ENCODE measurements at places on chromosomes 2 and 18.

DNA sequence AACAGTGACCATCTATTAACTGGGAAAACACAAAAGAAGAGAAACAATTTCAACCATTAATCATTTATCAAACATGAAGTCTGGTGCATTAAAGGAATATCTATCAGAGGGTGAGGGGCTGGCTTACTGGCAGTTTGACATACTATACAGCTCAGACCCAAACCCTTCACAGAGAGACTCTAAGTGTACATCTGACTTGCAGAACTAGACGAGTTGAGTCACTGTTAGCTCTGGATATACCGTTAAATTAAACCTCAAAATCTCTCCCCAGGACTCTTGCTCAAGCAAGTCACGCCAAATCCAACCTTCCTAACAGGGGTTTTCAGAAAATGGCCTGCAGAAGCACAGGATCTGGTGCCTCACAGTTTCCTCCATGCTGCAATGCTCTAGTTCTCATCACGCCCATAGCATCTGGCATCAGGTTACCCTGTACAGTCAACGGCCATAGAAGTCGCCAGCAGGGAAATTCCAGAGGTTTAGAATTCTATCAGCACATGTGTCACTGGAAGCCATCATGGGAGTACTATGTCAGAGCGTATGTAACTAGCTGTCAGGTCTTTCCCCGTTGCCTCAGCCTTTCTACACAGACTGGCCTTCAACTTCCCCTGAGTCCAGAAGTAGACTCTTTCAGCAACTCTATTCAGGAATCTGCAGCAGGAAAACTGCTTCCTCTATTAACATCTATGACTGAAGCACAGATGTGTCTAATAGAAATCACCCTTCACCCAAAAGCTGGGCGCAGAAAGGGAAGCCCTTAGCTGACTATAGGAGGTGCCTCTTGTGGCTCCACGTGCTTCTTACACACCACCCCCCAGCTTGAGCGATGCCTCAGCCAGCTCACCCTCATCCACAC is 9.3 kb downstream of the TGOLN2 start:
- no peak for DNase-seq

GRCh38 chr2:28276076-28276618 is 116.5 kb upstream of the FOSL2 start:
- no peak for DNase-seq

- DNase-seq, result no peak
These were observed 11.9 kb downstream of the TTC39C start for GRCh38 chr18:24026457-24026856.

DNA sequence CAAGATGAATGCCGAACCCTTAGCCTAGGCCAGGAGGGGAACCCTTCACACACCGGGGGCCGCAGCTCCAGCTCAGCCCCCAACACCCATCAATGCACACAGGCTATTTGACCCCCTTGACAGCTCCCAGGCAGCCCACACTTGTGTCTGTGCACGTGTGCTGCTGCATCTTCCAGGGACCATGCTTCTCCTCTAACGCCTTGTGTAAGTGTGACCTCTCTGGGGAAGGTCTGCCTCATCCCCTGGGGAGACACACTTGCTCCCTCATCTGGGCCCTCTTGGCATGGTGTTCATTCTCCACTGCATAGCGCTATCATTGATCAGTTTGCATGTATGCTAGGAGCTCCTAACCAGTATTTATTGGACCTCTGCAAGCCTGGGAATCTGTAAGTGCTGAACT is 120.0 kb upstream of the FHL2 start:
- no peak for DNase-seq
